ENCODE measurements at places on chromosomes 6 and 20.
A peak's percentile ranks its signal among the peaks of the same experiment; 100 is the strongest.

- DNase-seq, result no peak
Observed at GRCh38 chr6:108027594-108027993, 46.9 kb downstream of the OSTM1 start.

DNA sequence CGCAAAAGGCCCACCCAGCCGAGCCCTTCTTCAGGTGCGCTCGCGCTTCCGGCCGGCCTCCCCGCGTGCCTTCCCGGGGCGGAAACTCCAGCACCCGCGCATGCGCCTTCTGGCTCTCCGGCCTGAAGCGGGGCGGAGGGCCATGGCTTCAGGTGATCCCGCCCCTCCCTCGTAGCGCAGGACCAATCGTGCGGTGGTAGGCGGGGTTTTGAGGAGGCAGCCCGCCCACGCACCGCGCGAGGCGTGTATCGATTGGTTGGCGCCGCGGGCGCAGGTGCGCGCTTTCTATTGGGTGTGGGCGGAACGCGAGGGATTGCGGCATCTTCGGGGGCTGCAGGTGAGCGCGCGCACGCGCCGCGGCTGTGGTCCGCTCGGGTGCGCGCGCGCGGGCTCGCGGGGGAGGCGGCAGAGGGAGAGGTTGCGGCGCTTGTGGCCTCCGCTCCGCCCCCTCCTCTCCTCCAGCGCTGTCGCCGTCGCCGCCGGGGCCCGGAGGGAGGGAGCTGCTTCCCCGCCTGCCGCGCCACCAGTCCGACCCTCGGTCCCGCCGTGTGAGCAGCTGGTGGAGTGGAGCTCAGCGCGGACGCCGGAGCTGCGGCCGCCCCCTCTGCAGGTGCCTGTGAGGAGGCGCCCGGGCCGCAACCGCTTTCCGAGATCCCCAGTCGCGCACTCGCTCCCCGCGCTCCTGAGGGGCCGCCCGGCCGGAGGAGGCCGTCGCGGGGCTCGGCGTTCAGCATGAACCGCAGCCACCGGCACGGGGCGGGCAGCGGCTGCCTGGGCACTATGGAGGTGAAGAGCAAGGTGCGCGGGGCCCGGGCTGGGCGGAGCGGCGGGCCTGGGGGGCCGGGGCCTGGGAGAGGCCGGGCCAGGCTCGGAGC is at the start of gene PARD6B:
TSS of gene PARD6B (plus strand) at position 526 of the 875 bp plus-strand sequence. CDS start at position 733, 207 bp downstream.
- DNase-seq, result peak; percentile 72

DNA sequence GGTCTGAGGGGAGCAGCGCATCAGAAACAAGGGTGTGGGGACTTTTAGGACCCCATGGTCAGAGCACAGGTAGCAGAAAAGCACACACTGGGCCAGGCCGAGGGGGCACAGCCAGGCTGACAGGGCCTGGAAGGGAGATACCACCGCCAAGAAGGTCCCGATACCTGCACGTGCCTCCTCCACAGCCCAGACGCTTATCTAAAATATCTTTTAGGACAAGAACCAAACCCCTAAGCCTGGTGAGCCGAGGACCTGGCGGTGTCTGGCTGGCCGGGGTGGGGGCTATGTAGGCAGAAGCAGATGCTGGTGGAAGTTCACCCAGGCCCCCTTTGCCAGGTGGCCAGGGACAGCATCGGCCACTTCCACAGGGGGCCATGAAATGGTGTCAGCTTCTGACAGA is 89.3 kb downstream of the CDC5L start:
- DNase-seq, result no peak

DNA sequence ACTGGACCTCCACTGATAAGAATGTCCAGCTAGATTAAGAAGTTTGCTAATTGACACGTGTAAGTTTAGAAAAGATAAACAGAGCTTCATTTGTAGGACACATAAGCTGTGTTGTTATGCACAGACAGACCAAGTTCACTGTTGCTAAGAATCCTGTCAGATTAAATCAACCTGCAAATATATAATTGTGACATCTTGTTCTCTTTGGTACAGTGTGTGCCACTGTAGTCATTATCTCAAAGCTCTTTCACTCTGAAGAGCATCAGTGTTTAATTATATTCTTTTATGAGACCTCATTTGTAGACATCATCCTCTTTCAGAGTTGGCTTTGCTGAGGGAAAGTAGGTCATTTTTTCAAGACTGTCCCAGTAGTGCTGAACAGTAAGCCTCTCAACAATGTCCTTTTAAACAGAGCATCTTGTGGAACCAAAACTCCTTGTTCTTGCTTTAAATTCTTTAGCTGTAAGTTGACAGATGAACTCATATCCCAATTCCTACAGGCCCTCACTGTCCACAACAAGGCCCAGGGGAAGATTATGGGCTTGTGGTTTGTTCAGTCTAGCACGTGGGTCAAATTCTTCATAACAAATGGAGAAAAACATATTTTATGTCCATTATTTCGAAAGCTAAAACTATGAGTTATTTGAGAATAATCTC is 252.4 kb downstream of the HDGFL1 start:
- DNase-seq, result peak; percentile 58

GRCh38 chr6:14212020-14212419 is 94.4 kb downstream of the CD83 start:
- DNase-seq, result no peak

DNA sequence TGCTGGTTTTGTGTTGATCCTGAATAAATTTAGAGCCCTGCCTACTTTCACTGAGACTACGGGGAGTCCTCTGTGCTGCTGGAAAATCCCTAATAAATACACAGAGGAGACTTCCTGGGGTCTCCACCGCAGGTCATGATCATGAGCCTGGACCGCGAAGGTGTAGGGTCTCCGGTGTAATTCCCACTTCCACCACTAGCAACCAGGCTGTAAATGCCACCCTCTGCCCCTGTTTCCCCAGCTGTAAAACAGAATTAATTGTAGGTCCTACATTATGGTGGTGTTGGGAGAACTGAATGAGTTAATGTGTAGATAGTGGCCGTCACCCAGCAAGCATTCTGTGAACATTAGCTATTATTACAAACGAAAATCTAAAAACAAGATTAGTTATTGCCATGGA is 191.6 kb upstream of the THBS2 start:
- DNase-seq, result no peak

- DNase-seq, result no peak
Observed at GRCh38 chr20:61129311-61129710, 122.8 kb upstream of the CDH4 start.

DNA sequence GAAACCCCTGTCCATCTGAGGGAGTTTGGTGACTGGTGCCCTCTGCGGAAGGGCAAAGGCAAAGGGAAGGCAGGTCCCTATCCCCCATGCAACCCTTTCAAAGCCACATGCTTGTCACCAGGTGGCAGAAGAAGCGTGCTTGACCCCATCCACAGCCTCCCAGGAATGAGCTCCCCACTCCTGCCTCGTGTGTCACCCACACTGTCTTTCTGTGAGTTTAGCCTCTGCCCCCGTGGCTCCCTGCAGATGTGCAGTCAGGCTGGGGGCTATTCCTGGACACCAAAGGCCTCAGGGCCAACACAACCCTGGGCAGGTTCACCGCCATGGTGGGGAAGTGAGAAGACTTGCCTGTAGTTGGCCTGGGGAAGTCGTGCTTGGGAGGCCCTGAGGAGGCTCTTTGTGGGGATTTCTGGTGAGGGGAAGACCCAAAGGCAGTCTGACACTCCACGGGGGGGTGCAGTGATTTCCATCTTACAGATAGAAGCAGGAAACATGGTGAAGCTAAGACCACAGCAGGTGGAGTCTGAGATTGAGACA is 16.6 kb upstream of the PCMTD2 start:
- no peak for DNase-seq

- DNase-seq, result no peak
Observed at GRCh38 chr20:428658-429200, 20.6 kb downstream of the RBCK1 start.

- DNase-seq, result no peak
Observed at GRCh38 chr20:19318610-19319009, 106.2 kb downstream of the SLC24A3 start.

- DNase-seq, result no peak
Observed at GRCh38 chr20:48889140-48889790, 32.2 kb upstream of the ARFGEF2 start.

GRCh38 chr6:111743360-111743759 is 129.9 kb downstream of the FYN start:
- DNase-seq, result no peak

DNA sequence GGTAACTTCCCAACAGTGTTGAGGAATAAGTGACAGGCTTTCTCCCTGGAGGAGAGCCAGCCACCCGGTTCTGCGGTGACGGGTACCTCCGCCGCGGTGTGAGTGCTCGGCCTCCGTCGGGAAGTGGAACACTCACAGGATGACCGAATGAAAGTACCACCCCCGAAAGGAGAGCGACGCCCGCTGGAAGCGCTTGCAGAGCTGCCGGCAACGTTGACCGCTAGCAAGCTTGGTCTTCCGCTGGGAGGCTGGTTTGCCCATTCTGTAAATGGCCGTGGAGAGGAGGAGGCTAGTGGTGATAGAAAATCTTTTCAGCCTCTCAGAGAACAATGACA is 614 bp upstream of the TMEM242 start:
- no peak for DNase-seq

- no peak for DNase-seq
Observed at GRCh38 chr6:138988469-138988834, 399 bp upstream of the REPS1 start.

DNA sequence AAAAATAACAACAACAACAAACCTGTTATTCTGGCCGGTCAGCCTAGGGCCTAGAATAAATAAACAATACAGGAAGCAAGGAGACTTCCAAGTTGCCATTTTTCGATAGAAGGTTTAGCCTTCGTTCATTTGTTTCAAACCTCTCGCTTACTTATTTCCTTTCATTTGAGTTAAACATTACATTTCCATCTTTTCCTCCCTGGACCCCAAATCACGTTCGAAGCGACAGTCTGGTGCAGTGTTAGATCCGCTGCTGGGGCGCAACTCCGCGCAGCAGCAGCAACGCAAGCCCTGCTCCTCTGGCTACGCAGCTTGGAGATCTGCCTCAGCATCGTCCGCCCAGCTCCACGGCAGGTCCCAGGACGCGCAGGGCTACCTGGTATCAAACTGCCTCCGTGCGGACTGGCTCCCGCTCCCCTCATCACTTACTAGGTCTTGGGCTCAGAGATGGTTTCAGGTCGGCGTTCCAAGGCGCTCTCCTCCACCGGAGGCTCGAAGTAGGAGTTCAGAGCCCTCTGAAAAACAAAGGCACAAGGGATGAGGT is 530 bp downstream of the TDP2 start:
- DNase-seq, result no peak

DNA sequence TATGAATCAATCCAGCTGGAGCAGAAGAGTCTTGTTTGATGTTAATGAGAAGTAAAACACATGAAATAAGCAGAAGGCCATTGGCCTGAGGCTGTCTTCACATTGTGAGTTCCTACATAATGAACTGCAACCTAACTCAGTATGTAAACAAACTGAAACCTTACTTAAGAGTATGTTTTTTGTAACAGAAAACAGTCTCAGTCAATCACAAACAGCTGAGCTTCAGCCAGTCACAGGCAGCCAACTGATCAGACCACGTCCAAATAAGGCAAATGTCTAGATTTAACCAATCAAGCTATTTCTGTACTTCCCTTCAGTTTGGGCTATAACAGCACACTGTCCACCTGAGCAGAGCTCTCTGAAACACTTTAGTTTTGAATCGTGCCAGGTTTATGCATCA is 234.7 kb downstream of the TRDN start:
- DNase-seq, result no peak

- no peak for DNase-seq
Observed at GRCh38 chr20:57364451-57364850, 13.4 kb downstream of the RAE1 start.

DNA sequence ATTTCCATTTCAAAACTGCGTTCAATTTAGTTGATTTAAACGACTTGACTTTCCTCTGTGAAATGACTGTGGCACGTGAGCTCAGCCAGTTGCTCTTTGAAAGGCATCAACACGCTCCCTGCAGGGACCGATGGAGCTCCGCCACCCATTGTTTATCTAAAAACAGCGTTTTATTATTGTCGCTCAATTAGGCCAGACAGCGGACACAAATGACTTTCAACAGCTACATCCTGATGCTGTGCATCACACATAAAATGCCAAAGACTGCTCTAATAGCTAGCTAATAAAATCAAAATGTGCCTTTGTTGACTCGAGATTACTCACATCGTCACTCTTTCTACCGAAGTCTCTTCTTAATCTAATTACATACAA is 332.5 kb downstream of the CD83 start:
- no peak for DNase-seq

DNA sequence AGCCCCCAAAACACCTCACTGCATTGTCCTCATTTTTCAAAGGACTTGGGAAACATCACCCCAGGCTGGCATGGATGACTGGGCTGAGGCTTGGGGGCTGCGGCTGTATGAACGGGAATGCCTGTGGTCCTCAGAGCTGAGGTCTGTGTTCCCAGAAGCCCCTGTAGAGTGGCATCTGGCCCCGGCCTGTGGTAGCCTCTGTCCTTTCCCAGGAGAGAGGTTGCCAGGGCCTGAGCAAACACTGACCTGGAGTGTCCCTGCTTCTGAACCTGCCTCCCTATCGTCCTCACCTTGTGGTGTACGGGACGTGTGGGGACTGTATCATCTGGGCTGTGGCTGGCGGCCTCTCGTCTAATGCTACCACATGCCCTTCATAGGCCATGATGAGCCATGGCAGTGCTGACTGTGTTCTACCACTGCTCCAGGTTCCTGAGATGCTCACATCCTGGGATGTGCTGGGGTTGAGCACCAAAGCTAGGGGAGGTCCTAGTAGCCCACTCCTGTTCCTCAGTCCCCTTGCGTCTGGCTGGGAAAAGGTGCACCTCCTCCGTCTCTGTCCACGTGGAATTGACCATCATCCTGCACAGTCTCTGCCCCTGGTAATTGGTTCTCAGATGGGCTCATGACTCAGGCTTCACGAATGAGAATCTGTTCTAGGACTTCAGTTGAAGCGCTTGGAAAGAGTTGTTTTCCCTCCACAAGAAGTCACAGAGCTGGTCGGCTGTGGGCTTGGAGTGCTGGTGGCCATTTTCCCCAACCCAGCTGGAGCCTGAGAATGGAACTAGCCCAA is 27.6 kb downstream of the PHACTR3 start:
- no peak for DNase-seq

DNA sequence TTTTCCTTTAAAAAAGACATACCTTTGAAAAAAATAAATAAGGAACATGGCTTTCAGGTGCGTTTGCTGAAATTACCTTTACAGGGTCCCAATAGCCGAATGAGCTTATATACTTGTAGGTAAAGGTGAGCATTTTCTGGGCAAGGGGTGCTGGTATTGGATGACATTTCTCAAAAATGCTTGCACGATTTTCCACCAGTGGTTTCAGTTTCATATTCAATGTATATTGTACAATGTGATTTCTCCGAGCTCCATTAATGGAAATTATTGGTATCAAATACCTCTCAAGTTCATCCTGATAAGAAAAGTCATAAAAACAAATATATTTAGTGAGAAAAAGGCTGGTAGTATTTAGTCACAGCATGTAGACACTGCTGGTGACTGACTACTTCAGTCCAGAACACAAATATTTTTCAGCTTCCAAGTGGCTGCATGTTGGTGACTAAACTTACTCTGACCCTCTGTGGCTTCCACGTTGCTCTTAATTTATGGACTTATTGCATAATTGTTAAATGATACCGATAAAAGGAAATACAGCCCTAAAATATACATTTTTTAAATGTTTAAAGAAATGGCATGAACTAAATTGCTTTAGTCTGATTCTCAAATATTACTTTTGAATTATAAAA is 32.9 kb upstream of the ZBTB24 start:
- DNase-seq, result no peak
